ENCODE measurements at places on chromosomes 3 and 15.

GRCh38 chr15:34078900-34079299 lies 22.8 kb downstream of the EMC7 start:
- DNase-seq, result no peak

GRCh38 chr3:137866933-137867332 lies 102.8 kb downstream of the SOX14 start:
- no peak for DNase-seq

GRCh38 chr3:52339612-52340011 lies 23.5 kb downstream of the DNAH1 start:
- DNase-seq, result peak; percentile 42

- DNase-seq, result no peak
Measured at GRCh38 chr3:111315930-111316587, 225.9 kb upstream of the CD96 start.

- no peak for DNase-seq
Measured at GRCh38 chr3:141603473-141604035, 116.7 kb downstream of the RASA2 start.

- DNase-seq, result peak; percentile 27
Measured at GRCh38 chr3:129224984-129225393, 24.4 kb upstream of the COPG1 start.

- DNase-seq, result no peak
Measured at GRCh38 chr3:55349851-55350250, 137.3 kb downstream of the WNT5A start.

- no peak for DNase-seq
Measured at GRCh38 chr3:72800869-72801268, 47.4 kb downstream of the SHQ1 start.

- DNase-seq, result no peak
Measured at GRCh38 chr3:58120075-58120812, 90.5 kb downstream of the DNASE1L3 start.

DNA sequence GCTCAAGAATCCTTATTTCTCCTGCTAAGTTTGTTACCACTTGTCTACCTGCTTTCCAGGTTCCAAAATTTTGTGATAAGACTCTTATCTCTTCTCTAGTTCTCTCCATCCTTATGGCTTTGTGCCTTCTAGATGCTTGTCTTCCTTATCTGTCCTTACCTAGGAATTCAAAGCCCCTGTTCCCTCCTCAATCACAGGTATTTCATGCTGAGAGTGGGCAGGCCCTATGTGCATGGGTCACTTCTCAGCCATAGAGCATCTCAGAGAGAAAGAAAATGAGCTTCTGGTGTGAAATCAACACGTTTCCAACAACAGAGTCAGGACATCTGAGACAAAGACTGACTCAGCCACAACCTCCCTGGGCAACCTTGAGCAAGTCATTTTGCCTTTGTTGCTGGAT lies 214.1 kb upstream of the TLE3 start:
- no peak for DNase-seq

GRCh38 chr15:101528108-101528916 lies 38.8 kb upstream of the PCSK6 start:
- DNase-seq, result no peak

- DNase-seq, result peak; percentile 71
Measured at GRCh38 chr15:44711743-44712345, 527 bp downstream of the B2M start.

DNA sequence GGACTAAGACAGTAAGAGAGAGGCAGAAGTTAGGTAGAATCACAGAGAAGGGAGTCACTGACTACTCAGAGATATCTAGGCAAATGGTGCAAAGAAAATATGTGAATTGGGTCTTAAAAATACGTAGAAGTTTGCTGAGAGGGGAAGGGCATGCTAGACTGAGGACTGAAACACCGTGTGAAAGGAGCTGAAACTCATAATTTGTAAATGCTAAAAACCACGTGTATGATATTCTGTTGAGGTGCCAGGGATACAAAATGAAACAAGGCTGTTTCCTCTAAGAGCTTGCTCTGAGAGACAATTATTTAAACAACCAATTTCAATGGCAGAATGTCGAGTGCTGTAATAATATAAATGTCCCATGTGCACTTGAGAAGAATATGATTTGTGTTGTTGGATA lies 47.2 kb downstream of the NCK1 start:
- no peak for DNase-seq

GRCh38 chr15:74053941-74054529 lies 28.3 kb downstream of the GOLGA6A start:
- DNase-seq, result peak; percentile 87

- no peak for DNase-seq
Measured at GRCh38 chr3:126018995-126019394, 50.0 kb downstream of the ROPN1B start.

GRCh38 chr15:53470743-53471142 lies 288.7 kb downstream of the WDR72 start:
- DNase-seq, result no peak

- DNase-seq, result peak; percentile 75
Measured at GRCh38 chr15:85618956-85619491, 175.7 kb downstream of the KLHL25 start.

- no peak for DNase-seq
Measured at GRCh38 chr15:75688278-75688557, 24.4 kb downstream of the CSPG4 start.

DNA sequence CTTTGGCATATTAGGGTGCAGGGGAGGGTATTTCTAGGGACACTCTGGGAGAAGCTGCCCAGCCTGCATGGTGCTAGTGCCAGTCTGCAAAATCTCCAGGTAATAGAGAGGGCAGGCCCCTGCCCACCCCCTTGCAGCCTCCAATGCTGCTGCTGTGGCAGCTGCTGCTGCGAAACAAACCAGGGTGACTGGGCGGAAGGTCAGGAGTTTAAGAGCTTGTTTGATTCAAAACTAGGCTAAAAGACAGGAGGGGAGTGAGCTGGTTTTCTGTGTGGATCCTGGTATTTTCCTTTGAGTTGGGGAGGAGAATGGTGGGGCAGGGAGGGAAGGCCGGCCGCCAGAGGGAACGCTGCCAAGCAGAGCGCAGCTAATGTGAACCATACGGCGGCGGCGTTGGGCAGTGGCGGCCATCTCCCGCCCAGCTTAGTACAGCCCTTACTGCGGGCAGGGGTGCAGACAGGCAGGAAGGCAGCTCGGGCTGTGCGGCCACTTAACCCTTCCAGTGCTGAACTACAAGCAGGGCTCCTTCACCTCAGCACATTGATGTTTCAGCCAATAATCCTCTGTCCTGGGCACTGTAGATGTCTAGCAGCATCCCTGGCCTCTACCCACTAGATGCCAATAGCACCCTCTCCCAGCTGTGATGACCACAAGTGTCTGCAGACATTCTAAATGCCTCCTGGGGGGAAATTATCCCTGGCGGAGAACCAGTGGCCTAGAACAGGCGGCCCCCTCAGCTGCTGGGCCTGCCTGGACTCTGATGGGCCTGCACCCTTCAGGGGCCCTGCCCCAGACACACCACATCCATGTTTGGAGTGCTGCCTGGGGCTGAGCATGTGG lies 125.7 kb downstream of the EEFSEC start:
- no peak for DNase-seq

GRCh38 chr3:189586941-189587663 lies 44.1 kb upstream of the TP63 start:
- no peak for DNase-seq

GRCh38 chr3:170277833-170278580 lies 55.8 kb downstream of the PRKCI start:
- no peak for DNase-seq
